ENCODE measurements at places on chromosomes 13 and 19. TPM values are rescaled to one million over a fixed set of nuclear protein-coding genes. Genes with fewer than 3 reads are reported as not detected.

The GAPDHS gene
- not detected for total RNA-seq

The C19orf53 gene
- total RNA-seq: 185 TPM

The ZNF71 gene
- 12.6 TPM for total RNA-seq

The SIGLEC5 gene
- total RNA-seq: not detected

The KCNC3 gene
- 0.78 TPM for total RNA-seq

The ZNF583 gene
- 2.5 TPM for total RNA-seq

The TNFAIP8L1 gene
- 3.3 TPM for total RNA-seq

The WDR62 gene
- 27.8 TPM for total RNA-seq

The EBI3 gene
- 4.8 TPM for total RNA-seq

The WDR88 gene
- not detected for total RNA-seq

The HIF3A gene
- total RNA-seq: not detected

The PCDH20 gene
- not detected for total RNA-seq

The TBXA2R gene
- 0.90 TPM for total RNA-seq

The SYCN gene
- not detected for total RNA-seq

The KIR2DL3 gene
- not detected for total RNA-seq

The WDR83 gene
- 8.8 TPM for total RNA-seq

The LRRC63 gene
- not detected for total RNA-seq

The ZNF600 gene
- total RNA-seq: not detected

The OLFM2 gene
- 7.5 TPM for total RNA-seq

The ZNF829 gene
- total RNA-seq: 0.45 TPM

The C19orf33 gene
- total RNA-seq: 705 TPM

The ZNF554 gene
- 0.92 TPM for total RNA-seq

The PLEKHA4 gene
- total RNA-seq: 2.2 TPM

The ANGPTL4 gene
- 297 TPM for total RNA-seq

The SLITRK5 gene
- total RNA-seq: 0.60 TPM

The IL11 gene
- 26.5 TPM for total RNA-seq

The PLVAP gene
- not detected for total RNA-seq

The RXFP2 gene
- not detected for total RNA-seq

The CGB8 gene
- total RNA-seq: 4.1 TPM

The ZSCAN4 gene
- not detected for total RNA-seq

The SIGLEC11 gene
- total RNA-seq: not detected

The FGF22 gene
- 0.87 TPM for total RNA-seq

The ZNRF4 gene
- total RNA-seq: not detected

The ZNF667 gene
- not detected for total RNA-seq

The ATP4B gene
- not detected for total RNA-seq

The CEACAM7 gene
- not detected for total RNA-seq

The TEX101 gene
- total RNA-seq: not detected

The NTN5 gene
- 0.24 TPM for total RNA-seq

The ELSPBP1 gene
- not detected for total RNA-seq

The UHRF1 gene
- 44.8 TPM for total RNA-seq

The C13orf46 gene
- not detected for total RNA-seq

The APOE gene
- 9.7 TPM for total RNA-seq

The SLC7A10 gene
- total RNA-seq: not detected

The UBE2L5 gene
- not detected for total RNA-seq

The TEX30 gene
- total RNA-seq: 13.8 TPM

The LHFPL6 gene
- 6.2 TPM for total RNA-seq

The KLK10 gene
- total RNA-seq: 0.49 TPM

The NLRP11 gene
- total RNA-seq: not detected

The HPN gene
- not detected for total RNA-seq

The APLP1 gene
- 97.1 TPM for total RNA-seq

The ZNF418 gene
- total RNA-seq: 0.67 TPM

The SHISA7 gene
- not detected for total RNA-seq

The CD209 gene
- total RNA-seq: not detected

The IFNL1 gene
- total RNA-seq: 0.30 TPM

Measured in A549 treated with ZK216348 at 1 μM for 4 hours (cell line).